ENCODE measurements at places on chromosomes 2 and 18. TPM values are rescaled to one million over a fixed set of nuclear protein-coding genes. Genes with fewer than 3 reads are reported as not detected.

DNA sequence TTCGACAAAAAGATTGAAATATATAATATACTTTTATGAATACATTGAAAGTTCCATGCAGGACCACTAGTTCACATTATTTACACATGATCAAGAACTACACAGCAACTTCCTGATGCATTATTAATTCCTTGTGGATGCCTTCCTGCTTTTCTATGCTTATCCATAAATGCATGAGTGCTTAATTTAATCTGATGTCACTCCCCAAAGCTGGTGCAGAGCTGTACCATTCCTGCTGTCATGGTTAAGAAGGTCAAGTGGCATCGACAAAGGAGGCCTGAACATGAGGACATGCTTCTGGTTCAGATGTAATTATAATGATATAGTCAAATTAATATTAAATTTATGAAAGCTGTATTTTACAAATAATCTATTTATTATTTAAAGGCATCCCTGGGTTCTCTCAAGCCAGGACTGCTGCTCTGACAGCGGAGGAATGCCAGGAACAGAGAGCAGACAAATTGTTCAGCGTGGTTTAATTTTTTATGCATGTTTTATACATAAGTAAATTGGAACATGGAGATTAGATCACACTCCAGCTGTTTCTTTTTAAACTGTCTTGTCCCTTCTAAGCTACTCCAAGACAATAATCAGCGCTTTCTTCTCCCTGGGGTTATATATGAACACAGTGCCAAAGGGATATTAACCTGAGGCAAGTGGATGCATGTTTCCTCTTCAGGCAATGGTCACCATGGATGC lies 307.3 kb upstream of the CNTNAP5 start:
- no peak for DNase-seq

Gene GALNT3
- 39.6 TPM for total RNA-seq

DNA sequence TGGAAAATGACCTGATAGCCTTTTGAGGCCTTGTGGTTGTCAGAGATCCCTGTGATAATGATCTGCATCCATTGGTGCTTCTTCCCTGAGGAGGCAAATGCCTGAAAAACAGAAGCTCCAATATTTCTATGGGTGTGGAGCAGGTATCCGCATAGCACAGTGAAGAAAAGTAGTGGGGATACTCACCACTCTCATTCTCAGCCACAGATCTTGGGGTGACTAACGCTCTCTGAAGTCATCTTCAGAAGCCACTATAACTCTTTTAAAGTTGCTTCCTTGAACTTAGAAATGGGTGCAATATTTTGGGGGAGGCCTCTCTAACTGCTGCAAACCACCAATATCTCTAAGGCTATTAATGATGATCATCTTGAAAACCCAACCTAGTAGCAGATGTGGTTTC lies 46.2 kb downstream of the ARHGAP15 start:
- no peak for DNase-seq

- no peak for DNase-seq
Measured at GRCh38 chr2:147641651-147642050, 203.2 kb upstream of the ACVR2A start.

DNA sequence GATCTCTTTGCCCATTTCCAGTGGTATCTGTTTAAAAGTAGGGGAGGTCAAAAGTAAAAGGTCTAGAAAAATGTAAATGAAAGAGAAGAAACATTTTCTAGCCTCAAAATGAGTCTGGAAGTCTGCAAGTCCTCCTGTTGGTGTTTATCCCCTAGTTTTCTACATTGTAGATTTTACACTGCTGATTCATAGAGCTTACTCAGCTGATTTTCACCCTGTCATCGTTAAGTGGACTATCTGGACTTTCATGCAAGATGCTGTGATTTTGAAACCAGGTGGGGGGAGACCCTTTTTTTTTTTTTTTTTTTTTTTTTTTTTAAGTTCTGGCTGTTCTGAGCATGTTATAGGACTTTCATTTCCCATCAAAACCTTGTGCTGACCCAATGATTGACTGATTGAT lies 10.3 kb downstream of the HOXD3 start:
- no peak for DNase-seq

GRCh38 chr2:30414961-30415360 lies 32.1 kb upstream of the LCLAT1 start:
- DNase-seq: no peak

Gene ACVR1C
- 0.03 TPM for total RNA-seq

Gene LRRC30
- total RNA-seq: not detected

- no peak for DNase-seq
Measured at GRCh38 chr2:28291811-28292440, 100.7 kb upstream of the FOSL2 start.

Gene AFF3
- not detected for total RNA-seq

DNA sequence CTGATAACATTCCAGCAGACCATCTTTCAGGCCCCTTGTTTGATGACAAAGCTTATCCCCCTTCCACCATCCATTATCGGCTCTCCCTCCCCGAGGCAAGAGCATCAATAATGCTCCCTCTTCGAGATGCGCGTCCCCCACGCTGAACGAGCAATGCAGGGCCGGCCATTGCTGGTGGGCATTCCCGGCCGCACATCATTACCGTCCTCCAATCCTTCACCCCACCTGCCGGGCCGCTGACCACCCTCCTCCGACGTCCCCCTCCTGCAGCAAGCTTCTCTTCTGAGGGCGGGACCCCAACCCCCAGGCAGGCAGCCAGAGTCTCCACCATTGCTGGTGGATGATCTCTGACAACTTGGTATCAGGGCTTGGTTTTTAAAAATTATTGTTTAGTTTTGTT lies 208.6 kb downstream of the SMAD2 start:
- no peak for DNase-seq

DNA sequence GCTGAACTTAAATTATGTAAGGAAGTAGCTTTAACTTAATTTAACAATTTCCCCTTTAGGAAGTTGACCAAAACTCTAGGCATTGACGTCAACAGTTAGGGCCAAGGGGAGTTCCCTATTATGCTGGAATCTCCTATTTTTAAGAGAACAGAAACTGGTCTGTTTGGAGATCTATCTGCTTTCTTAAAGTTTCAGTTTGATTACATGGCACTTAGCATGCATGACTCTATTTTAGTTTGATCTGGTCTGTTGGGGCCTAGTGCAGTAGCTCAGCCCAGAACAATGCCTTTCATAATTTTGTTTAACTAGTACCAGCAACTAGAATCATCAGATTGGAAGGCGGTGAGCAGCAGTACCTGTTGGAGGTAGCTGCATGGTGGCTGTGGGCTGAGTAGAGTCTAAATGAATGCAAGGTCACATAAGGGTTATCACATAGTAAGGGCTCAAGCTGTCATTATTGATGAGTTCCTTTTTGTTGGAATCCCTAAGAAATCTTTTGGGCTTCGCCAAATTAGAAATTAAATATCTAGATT lies 60.5 kb upstream of the ZNG1B start:
- DNase-seq: no peak

Gene MAP4K3
- 44.8 TPM for total RNA-seq

Gene ABCG5
- total RNA-seq: not detected

DNA sequence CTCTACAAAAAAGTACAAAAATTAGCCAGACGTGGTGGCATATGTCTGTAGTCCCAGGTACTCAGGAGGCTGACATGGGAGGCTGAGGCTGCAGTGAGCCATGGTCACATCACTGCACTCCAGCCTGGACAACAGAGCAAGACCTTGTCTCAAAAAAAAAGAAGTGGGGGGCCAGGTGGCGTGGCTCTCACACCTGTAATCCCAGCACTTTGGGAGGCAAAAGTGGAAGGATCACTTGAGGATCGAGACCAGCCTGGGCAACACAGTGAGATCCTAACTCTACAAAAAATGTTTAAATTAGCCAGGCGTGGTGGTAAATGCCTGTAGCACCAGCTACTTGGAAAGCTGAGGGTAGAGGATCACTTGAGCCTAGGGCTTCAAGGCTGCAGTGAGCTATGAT lies 23.1 kb downstream of the KCNG3 start:
- DNase-seq: no peak

Gene FABP1
- 0.21 TPM for total RNA-seq

GRCh38 chr2:191691016-191691735 lies 13.2 kb downstream of the NABP1 start:
- DNase-seq: peak; percentile 85

- no peak for DNase-seq
Measured at GRCh38 chr2:134667541-134667940, 51.3 kb downstream of the TMEM163 start.
